ENCODE measurements at places on chromosomes 11 and 22.

DNA sequence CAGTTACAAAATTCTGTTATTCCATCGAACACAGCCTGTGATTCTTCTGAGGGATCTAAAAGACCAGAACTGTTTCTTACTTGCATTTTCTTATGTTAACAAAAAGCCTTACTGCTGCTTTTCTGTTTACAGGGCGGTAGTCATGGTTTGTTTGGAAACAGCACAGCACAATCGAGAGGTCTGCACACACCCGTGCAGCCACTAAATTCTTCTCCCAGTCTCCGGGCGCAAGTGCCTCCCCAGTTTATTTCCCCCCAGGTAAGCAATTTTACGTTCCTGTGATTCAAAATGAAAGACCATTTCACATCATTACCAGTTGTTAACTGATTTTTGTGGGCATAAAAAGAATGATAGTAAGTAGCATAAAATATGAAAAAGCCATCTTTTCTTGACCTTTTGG, 60.8 kb upstream of the ADSL start:
- no peak for DNase-seq

- no peak for DNase-seq
Observed at GRCh38 chr11:102840018-102840417, 3.4 kb downstream of the MMP3 start.

DNA sequence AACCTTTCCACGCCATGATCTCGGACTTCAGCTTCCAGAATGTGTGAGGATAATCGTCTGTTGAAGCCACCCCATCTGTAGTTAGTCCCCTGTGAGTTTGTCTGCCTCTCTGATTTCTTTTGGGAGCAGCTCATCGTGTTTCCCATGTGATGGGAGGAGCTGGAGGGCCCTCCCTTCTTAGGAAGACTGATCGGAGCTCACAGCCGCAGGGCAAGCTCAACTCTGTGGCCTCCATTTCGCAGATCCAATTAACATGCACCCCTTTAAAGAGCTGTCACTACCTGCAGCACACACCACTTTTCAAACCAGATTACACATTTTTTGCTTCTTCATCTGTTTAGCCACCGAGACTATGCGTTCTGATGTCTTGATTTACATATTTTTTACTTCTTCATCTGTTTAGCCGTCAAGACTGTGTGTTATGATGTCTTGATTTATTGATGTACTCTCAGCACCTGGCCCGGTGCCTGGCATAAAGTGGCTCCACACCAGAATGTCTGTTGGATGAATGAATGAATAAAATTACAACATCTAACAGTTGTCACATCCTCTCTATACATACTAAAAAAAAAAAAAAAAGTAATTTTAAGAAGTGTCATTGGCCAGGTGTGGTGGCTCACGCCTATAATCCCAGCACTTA, 14.9 kb upstream of the PPFIA1 start:
- DNase-seq: no peak

- DNase-seq: no peak
Observed at GRCh38 chr11:132650969-132651720, 881.2 kb downstream of the OPCML start.

- no peak for DNase-seq
Observed at GRCh38 chr22:32839831-32840584, 38.5 kb downstream of the TIMP3 start.

DNA sequence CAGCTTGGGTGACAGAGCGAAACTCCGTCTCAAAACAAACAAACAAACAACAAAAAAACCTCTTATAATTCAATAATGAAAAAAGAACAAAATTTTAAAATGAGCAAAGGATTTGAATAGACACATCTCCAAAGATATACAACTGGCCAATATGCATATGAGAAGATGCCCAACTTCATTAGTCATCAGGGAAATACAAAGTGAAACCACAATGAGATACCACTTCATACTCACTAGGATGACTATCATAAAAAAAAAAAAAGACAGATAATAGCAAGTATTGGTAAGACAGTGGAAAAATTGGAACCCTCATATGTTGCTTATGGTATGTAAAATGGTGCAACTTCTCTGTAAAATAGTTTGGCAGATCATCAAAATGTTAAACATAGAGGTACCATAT, 28.7 kb upstream of the BARX2 start:
- DNase-seq: no peak

- DNase-seq: no peak
Observed at GRCh38 chr11:59559886-59560285, 48.5 kb downstream of the OR4D9 start.

DNA sequence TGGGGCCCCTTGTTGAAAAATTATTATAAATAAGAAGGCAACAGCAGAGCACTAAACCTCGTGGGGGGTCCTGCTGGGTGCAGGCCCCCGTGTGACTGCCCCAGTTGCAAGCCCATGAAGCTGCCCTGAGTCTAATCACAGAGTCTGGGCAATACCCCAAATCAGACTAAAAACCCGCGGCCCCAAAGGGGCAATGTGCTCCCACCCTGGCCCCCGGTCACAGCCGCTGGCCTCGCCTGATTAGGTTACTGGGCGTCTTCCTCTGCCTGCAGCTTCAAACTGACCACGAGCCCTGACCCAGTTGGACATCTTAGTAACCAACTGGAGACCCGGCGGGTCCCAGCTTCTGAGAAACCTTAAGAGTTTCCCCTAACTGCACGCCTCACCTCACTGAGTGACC, 1.6 kb downstream of the CXCR5 start:
- DNase-seq: no peak

GRCh38 chr11:9914064-9914463, 250.2 kb downstream of the SWAP70 start:
- no peak for DNase-seq

GRCh38 chr11:66226101-66226500, 42.3 kb upstream of the RAB1B start:
- no peak for DNase-seq

- no peak for DNase-seq
Observed at GRCh38 chr11:125564357-125564756, 4.9 kb upstream of the EI24 start.

DNA sequence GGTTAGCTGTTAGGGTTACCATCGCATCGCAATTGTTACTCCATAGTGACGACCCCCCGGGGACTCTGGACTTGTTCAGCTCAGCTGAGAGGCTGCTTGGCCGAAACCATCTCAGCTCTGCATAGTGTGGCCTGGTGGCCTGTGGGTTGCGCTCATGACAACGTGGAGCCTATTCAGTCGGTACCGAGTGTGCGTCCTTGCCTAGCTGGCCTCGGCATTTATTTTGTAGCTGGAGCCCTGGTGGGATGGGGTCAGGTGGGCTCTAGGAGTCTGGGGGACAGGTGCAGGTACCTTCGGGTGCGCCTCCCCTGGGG, 13.5 kb downstream of the LRP5 start:
- no peak for DNase-seq

DNA sequence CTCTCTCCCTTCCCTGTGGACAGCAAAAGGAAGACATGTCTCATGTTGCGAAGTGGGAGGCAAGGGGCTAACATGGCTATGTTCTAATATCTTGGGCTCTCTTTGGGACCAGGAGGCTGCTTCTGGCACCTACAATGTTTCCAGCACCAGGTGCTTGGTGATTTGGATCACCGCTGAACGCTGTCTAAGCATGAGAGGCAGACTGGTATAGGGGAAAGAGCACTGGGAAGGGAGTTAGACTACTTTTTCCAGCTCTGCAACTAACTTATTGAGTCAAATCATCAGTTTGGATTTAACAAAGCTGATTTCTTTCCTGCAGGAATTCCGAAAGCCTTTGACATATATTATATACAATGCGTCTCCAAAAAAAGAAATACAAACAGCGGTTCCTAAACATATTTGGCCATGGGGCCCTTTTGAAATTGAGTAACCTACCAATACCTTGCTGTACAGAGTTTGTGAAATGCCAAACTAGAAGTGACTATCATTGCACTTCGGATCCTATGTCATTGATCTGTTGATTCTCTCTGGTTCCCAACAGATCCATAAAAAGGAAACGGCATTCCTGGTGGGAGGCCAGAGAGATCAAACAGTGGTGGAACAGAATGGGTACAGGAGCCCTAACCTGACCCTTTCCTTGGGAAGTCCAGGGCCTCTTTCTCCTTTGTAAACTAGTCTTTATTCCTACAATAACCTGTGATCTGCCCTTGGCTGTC, 37.8 kb downstream of the FBXO7 start:
- no peak for DNase-seq

- DNase-seq: no peak
Observed at GRCh38 chr11:129223701-129224149, 31.6 kb upstream of the ARHGAP32 start.

GRCh38 chr11:45880772-45881570, 4.5 kb upstream of the MAPK8IP1 start:
- no peak for DNase-seq

- no peak for DNase-seq
Observed at GRCh38 chr11:73284106-73284505, 12.0 kb downstream of the P2RY6 start.

GRCh38 chr11:11871991-11872401, 30.2 kb downstream of the USP47 start:
- DNase-seq: no peak

DNA sequence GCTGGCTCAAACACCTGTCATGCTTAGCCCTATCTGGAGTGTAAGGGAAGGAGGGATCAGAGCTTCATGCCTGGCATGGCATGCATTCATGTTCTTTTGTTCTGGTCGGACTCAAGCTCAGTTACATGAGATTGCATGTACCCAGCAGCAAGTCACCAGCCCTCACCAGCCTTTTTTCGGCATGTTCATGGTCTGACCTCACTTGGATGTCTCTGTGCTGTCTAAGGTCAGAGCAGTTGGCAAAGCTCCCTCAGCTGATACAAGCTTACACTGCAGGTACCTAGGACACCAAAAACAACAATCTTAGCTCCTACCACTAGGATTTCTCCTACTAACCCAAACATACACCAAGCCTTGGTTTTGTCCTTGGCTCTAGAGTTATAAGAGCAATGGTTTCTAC, 152.6 kb downstream of the BARX2 start:
- DNase-seq: no peak

DNA sequence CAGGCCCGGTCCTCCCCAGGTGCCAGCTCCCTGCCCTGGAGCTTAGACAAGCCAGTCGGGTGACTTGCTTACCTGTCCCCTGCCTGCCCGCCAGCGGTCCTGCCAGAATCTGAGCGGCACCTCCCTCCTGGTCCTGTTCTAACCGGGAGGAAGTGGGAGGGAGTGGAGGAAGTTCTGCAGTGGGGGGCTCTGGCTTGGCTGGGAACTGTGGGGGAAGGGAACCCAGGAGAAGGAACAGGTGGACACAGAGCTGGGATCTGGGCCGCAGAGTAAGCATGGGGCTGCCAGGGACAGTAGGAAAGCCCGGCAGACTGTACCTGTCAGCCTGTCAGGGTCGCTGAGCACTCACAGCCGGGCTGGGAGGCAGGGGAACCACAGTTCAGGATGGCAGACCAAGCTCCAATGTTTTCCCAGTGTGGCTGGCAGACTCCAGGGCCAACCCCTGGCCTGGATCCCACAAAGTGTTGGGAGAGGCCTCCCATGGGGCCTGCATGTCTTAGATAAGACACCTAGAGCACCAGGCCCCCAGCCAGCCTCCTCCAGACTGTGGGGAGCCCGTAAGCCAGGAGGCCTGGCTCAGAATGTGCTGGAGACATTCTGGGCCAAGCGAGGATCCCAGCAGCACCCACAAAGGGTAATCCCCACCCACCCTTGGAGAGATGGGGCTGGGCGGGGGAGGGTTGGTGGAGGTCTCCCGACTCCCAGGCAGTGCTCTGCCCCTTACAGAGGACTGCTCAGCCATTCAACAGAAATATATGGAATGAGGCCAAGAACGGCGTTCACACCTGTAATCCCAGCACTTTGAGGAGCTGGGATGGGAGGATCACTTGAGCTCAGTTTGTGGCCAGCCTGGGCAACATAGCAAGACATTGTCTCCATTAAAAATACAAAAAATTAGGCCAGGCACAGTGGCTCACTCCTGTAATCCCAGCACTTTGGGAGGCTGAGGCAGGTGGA, 2.3 kb downstream of the CYB5R3 start:
- no peak for DNase-seq

DNA sequence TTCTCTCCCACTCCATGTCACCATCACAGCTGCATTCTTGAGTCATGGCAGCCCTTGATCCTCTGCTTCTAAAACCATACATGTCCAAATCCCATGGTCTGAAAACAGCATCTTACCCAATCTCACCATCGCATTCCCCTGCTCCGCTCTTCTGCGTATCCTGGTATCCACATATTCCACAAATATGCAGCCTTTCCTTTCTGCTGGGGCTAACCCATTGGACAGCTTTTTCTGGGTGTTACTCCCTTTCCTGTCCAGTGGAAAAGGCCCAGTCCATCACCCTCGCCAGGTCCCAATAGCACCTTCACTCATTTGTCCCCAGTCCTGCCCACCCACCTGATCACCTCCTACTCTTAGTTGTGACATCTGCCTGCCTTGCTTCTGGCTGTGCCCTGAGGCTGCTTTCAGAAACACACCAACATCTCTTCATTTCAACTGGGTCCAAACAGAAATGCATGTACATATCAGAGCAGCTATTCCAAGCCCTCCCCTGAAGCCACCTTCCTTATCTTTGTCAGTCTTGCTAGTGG, 237.6 kb upstream of the TBCEL start:
- no peak for DNase-seq

DNA sequence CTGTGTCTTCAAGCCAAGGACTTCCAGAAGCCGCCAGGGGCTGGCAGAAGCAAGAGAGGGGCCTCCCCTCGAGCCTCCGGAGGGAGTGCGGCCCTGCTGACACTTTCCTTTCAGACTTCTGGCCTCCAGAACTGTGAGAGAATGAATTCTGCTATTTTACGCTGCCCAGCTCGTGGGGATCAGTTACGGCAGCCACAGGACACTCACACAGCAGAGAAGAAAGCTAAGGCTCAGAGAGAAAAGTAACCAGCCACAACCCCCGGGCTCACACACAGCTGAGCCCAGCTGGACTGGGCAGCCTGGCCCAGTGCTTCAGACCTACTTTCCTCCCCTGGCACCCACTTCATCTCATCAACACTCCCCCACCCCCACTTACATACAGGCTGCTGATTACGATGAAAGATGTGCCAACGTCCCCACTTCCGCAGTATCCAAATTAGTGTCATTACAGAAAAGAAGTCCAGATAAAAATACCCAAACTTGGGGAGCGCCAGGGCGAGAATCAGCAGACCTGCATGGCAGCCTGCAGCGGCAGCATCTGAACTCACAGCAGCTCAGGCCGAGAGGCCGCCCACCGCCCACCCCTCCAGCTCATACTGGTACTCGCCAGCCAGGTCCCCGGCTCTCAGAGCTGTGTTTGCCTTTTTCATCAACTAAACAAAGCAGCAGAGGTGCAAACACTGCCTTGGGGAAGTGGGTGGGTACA, 15.3 kb downstream of the PHF21B start:
- DNase-seq: no peak

- no peak for DNase-seq
Observed at GRCh38 chr22:50061824-50062355, 3.8 kb upstream of the TTLL8 start.

- no peak for DNase-seq
Observed at GRCh38 chr11:67022961-67023956, at the start of gene SYT12. Gene SYT12 (plus strand): TSS chr11:67023134. CDS start chr11:67030145, 7,011 bp downstream.

DNA sequence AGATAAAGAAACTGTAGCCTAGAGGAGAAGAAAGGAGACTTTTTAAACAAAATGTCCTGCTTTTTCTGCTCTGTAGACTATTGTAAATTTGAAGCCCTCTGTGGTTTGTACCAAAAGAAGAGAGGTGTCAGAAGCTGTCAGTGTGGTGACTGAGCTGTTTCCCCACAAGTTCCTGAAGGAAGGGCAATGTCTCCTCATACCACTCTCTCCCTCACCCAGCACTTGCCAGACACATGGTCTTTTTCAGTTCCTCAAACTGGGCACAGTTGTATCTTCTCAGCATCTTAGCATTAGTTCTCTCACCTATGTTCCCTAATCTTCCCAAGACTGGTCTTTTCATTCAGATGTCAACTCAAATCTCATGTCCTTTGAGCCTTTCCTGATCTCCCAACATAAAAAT, 4.3 kb downstream of the BCO2 start:
- DNase-seq: no peak
